Left renal pelvis (tissue), 4 donors: ENCODE measurements at places on chromosomes 3 and 15. TPM values are rescaled to one million over a fixed set of nuclear protein-coding genes. Genes with fewer than 3 reads are reported as not detected.

DNA sequence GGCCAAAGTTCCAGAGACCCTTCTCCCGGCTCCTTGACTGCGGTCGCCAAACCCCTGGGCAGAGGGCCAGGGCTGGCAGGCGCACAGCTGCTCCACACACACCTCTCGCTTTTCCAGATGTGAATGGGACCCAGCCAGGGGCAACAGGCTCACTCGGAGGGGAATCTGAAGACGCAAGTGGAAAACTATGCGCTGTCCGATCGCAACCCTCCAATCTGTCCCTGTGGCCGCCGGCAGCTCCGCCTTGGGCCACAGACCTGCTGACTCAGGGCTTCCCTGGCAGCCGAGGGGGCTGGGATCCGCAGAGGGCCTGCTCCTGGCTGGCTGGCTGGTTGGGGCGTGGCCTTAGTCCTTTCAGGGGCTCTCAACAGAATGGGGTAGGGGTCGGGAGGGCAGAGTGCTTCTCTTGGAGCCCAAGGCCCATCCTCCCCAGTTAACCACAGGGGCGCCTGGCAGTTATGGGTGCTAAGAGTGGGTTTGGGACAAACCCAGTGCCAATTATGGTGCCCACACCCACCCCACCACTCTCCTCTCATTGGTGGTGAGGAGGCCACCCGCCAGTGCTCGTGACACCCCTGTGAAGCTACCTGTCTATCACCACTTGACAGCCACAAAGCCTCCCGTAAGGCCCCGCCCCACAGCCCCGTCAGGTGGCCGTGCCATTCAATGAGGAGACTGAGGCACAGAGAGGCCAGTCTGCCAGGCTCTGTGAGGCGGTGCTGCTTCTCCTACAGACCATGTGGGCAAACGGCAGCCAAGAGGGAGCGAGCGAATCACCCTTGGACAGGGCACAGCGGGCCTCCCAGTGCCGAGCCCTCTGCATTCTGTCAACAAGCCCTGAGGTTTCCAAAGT, 53.8 kb downstream of the IQSEC1 start:
- no peak for DNase-seq

- DNase-seq: no peak
These were observed 700 bp downstream of the MKRN2 start for GRCh38 chr3:12557473-12558100.

EFHB gene
- 0.42 TPM for polyA plus RNA-seq

GRCh38 chr15:40358471-40359353, 693 bp downstream of the DISP2 start:
- DNase-seq: no peak

DISP2 gene
- polyA plus RNA-seq: 0.11 TPM

DNA sequence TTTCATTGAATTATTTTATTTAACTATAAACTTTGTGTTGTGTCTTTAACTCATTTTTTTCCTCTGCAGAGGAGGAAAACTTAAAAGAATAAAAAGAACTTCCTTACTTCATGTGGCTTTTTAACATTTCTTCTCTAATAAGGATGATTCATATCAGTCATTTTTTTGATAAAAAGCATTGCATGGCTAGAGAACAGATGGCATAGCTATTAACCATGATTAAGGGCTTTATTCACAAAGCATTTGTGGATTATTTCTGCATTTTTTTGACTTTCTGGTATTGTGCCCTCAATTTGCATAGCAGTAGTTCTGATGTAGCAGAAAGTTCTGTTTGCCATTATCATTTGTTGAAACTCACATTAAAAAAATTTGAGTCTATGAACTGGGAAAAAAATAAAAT, 540.8 kb downstream of the SI start:
- DNase-seq: no peak

GRCh38 chr3:65713016-65713415, 325.7 kb downstream of the MAGI1 start:
- no peak for DNase-seq

CLRN1 gene
- polyA plus RNA-seq: not detected

ZSCAN2 gene
- 28.0 TPM for polyA plus RNA-seq

DNA sequence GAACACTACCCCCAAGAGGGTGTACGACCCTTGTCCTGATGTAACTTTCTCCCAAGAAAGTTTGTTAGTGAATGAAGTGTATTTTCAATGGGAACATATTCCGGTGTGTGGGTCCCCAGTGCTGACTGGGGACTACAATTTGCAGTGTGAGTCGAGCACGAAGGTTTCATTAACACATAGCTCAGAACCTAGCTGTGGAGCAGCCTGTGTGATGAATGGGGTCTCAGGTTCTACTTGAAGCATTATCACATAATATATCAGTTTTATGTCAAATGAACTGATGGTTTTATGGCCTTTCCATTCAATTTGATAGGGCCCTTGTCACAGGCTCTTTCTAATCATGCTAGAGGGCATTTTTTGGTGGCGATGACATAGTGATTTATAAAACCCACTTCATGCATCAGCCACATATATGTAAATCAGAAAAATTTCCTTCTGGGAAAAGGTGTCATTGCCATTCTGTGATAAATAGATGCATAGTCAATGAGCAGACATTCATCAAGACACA, 44.1 kb downstream of the RETNLB start:
- no peak for DNase-seq

CYP8B1 gene
- 1.1 TPM for polyA plus RNA-seq
